Upper lobe of right lung (tissue), 1 donor: ENCODE measurements at places on chromosomes 6 and 20. TPM values are rescaled to one million over a fixed set of nuclear protein-coding genes. Genes with fewer than 3 reads are reported as not detected.

DNA sequence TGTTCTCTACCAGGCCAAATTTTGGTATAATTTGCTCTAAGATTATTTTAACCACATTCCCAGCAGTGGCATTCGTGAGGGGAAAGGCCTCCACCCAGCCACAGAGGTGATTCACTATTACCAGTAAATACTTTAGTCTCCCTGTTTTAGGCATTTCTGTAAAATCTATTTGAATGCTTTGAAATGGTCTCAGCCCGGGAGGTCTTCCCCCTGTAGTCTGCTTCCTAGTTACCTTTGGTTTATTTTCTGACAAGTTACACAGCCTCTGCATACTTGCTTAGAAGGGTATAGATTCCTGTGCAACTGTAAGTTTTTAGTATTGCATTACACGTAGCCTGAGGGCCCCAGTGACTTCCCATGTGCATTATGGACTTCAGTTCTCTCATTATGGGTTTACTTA, 248.7 kb downstream of the C6orf118 start:
- no peaks in the 10 kb centered on the region for H3K27me3 ChIP-seq
- no peaks in the 10 kb centered on the region for H3K36me3 ChIP-seq
- no peak for DNase-seq
- no peak overlapping the region for H3K27ac ChIP-seq

SLPI gene
- 966 TPM for total RNA-seq

DNA sequence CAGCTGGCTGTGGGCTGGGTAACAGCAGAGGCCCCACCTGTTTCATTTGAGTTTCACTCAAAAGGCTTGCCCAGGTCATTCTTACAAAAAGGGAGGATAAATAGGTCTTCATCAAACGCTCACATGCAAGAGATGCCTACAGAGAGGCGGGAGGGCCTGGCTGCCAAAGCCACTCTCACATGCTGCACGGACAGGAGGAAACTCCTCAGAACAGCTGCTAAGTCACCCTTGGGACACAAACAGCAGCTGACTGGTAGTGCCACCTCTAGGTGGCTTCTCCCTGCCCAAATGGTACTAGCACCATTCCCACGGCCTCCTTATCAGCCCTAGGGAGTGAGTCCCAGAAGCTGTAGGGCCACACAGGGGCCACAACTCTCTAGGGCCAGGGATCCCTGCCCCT, 23.8 kb downstream of the SLC22A23 start:
- H3K27ac ChIP-seq = no peak overlapping the region
- no peak for DNase-seq
- H3K27me3 ChIP-seq = no peaks in the 10 kb centered on the region
- H3K4me1 ChIP-seq = no peaks in the 10 kb centered on the region
- no peak overlapping the region for H3K4me3 ChIP-seq

DNA sequence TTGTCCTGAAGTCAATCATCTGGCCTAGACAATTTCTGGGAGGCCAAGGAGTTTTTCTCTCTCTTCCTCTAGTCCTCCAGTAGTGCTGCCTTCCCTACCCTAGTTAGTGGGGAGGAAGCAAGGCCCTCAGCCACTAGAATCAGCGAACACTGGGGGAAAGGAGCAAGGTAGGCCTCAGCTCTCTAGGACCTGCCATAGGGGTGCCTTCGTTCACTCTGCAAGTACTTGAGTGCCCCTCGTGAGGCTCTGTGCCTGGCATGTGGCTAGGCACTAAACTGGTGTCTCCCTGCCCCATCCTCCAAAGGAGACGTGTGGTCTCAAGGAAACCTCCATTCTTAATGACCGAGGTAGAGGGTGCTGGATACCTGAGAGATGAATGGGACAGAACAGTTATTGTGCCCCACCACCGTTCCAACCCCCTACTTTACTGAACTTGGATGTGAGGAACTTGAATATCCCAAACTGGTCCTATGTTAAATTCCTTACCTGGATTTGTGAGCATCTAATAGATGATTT, 1.1 kb downstream of the DEF6 start:
- peaks cover 33% of the 10 kb centered on the region for H3K4me1 ChIP-seq
- H3K4me3 ChIP-seq = peak overlapping the region; percentile 47
- H3K27ac ChIP-seq = peak overlapping the region; percentile 74
- peaks cover 17% of the 10 kb centered on the region for H3K36me3 ChIP-seq
- DNase-seq = no peak

- H3K27me3 ChIP-seq = no peaks in the 10 kb centered on the region
- H3K4me1 ChIP-seq = peaks cover 21% of the 10 kb centered on the region
- H3K27ac ChIP-seq = peak overlapping the region; percentile 81
- peaks cover 18% of the 10 kb centered on the region for H3K36me3 ChIP-seq
- peak; percentile 91 for DNase-seq
- peak overlapping the region; percentile 59 for H3K4me3 ChIP-seq
These were observed 23.6 kb downstream of the VPS52 start for GRCh38 chr6:33247977-33248642.

GRCh38 chr6:53151676-53152075, 3.0 kb upstream of the GCM1 start:
- H3K4me1 ChIP-seq = no peaks in the 10 kb centered on the region
- no peak overlapping the region for H3K4me3 ChIP-seq
- DNase-seq = no peak
- no peaks in the 10 kb centered on the region for H3K36me3 ChIP-seq
- no peaks in the 10 kb centered on the region for H3K27me3 ChIP-seq

DNA sequence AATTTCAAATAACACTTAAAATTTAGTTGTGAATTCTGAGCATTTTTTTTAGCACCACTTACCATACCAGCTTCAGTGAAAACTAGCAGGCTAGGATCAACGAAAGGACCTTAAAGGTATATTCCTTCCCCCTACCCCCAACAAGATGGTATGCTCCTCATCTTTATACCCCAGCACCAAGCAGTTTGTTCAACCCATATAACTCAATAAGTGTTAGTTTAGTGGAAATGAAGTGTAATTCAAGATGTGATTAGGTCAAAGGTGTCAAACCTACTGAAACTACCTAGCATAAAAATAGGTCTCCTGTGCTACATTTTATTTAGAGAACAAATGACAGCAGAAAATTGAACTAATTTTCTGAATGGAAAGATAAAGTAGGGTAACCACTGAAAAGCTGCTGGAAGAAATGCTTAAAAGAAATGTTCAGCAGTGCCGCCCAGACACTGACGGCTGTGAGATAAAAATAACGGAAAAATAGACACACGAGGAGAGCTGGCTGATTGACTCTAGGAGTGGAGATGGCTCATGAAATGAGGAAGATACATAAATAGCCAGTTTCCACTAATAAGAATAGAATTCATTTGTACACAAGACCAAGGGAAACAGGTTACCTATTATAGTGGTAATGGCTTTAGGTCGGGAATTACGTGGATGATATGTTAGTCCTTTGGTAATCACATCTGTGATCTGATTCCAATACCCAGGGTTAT, 94.8 kb downstream of the IPCEF1 start:
- H3K4me1 ChIP-seq = peaks cover 4% of the 10 kb centered on the region
- no peaks in the 10 kb centered on the region for H3K27me3 ChIP-seq

TMEM244 gene
- not detected for total RNA-seq

RNF217 gene
- total RNA-seq = 29.2 TPM

ADGRG6 gene
- 47.6 TPM for total RNA-seq

DNA sequence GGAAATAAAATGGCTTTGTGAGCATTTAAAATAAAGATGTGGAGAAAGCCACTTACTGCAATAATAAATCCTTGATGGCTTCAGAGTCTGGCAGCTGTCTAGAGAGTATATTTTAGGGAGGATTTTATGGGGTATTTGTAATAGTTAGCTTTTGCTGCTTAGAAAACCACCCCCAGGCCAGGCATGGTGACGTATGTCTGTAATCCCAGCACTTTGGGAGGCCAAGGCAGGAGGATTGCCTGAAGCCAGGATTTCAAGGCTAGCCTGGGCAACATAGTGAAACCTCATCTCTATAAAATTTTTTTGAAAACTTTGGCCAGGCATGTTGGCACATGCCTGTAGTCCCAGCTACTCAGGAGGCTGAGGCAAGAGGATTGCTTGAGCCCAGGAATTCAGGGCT, 63.8 kb downstream of the ISM1 start:
- no peak for DNase-seq
- no peaks in the 10 kb centered on the region for H3K36me3 ChIP-seq
- H3K27me3 ChIP-seq = no peaks in the 10 kb centered on the region
- no peaks in the 10 kb centered on the region for H3K4me1 ChIP-seq

DNA sequence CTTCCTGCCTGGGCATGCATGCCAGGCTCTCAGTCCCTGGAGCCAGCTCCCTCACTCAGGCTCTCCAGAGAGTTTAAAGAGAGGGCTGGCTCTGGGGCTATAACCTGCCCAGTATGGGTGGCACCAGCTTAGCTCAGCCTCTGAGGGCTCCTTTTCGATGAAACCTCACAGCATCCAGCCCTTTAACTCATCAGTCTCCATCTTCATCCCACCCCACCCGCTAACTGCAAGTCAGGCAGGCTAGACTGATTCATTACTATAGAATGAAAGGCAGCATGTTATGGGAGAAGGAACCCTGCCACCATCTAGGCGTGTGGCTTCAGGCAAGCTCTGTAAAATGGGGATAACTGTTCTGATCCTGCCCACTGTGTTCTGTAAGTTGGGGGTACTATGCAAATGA, 53.5 kb downstream of the RAB44 start:
- H3K27me3 ChIP-seq = no peaks in the 10 kb centered on the region
- no peak overlapping the region for H3K27ac ChIP-seq
- no peak for DNase-seq
- peaks cover 6% of the 10 kb centered on the region for H3K4me1 ChIP-seq
- no peak overlapping the region for H3K4me3 ChIP-seq
- no peaks in the 10 kb centered on the region for H3K36me3 ChIP-seq

FNDC11 gene
- 0.32 TPM for total RNA-seq

GRCh38 chr20:24808616-24809015, 140.5 kb upstream of the CST7 start:
- H3K4me3 ChIP-seq = no peak overlapping the region
- H3K27me3 ChIP-seq = no peaks in the 10 kb centered on the region
- no peaks in the 10 kb centered on the region for H3K4me1 ChIP-seq
- H3K36me3 ChIP-seq = no peaks in the 10 kb centered on the region
- H3K27ac ChIP-seq = no peak overlapping the region

- H3K4me1 ChIP-seq = peaks cover 31% of the 10 kb centered on the region
- H3K27me3 ChIP-seq = no peaks in the 10 kb centered on the region
- no peaks in the 10 kb centered on the region for H3K36me3 ChIP-seq
- DNase-seq = peak; percentile 44
- no peak overlapping the region for H3K27ac ChIP-seq
These were observed 3.0 kb downstream of the SRC start for GRCh38 chr20:37348792-37349516.

FAM217A gene
- total RNA-seq = not detected

GRCh38 chr20:40686893-40687292, 2.1 kb downstream of the MAFB start:
- peak overlapping the region; percentile 83 for H3K27ac ChIP-seq
- no peak for DNase-seq
- peaks cover 17% of the 10 kb centered on the region for H3K27me3 ChIP-seq
- H3K4me3 ChIP-seq = peak overlapping the region; percentile 59
- no peaks in the 10 kb centered on the region for H3K36me3 ChIP-seq

C20orf144 gene
- total RNA-seq = 0.23 TPM

DNA sequence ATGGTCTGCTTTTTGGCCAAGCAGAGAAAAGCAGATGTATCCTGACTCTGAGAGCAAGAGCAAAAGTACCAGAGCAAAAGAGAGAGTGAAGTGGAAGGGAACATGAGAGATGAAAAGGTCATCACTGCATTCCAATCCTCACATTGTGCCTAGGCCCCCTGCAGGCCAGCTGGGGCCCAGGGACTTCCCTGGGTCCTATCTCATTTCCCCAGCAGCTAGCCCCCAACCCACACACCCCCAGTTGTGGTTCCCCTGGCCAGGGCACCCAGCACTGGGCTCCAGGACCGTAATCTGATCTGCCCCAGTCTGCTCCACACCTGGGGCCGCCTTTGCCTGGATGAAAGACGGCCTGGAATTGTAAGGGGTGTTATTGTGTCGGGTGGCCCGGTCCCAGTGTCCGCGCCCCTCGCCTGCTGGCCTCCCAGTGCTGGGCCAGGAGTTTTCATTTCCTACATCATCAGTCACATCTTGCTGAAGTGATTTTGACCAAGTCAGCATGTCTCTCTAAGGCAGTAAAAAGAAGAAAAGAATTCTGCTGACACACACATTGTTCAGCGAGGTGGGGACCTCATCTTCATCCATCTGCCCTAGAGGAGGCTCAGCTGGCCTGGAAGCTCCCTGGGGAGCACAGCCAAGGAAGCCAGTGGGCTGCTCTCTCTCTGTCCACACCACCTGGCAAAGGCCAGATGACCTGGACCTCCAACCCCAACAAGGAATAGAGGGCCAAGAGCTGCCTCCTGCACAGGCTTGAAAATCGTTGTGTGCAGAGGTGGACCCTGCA, 4.0 kb upstream of the BMP7 start:
- DNase-seq = no peak
- H3K27me3 ChIP-seq = peaks cover 37% of the 10 kb centered on the region
- no peak overlapping the region for H3K27ac ChIP-seq
- H3K36me3 ChIP-seq = no peaks in the 10 kb centered on the region
- H3K4me1 ChIP-seq = no peaks in the 10 kb centered on the region

LAMA2 gene
- total RNA-seq = 42.1 TPM

MLIP gene
- 0.20 TPM for total RNA-seq

KIAA1755 gene
- 2.3 TPM for total RNA-seq

FRK gene
- 7.2 TPM for total RNA-seq
